ENCODE measurements at places on chromosomes 7 and 10.

DNA sequence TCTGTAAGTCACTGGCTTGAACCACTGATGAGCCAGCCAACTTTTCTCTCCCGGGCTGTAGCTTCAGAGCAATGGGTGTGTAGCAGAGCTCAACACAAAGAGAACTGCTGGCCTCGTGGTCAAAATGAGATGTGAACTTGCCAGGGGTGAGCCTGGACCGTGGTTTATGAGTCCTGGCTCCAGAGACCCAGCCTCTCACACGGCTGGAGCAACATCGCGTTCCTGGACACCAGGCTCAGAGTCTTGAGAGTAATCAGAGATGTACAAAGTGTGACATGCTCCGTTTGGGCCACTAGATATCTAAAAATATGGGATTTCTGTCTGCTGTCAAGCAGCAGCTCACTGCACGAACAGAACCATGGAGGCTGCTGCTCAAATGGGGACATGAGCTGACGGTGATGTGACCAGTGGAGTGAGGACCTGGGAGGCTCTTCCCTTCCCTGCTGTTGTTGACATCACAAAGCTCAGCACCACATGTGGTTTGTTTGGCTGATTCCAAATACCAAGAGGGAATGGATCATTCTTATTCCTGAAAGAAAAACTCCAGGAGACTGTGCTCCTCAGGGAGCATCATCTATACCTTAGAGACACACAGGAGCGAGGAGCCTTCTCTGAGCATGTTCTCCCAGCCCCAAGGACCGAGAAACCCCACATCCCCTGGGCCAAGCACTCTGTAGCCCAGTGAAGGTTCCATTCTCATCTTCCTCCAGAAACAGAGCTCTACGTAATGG lies 9.2 kb upstream of the SVIL start:
- no peak for DNase-seq

DNA sequence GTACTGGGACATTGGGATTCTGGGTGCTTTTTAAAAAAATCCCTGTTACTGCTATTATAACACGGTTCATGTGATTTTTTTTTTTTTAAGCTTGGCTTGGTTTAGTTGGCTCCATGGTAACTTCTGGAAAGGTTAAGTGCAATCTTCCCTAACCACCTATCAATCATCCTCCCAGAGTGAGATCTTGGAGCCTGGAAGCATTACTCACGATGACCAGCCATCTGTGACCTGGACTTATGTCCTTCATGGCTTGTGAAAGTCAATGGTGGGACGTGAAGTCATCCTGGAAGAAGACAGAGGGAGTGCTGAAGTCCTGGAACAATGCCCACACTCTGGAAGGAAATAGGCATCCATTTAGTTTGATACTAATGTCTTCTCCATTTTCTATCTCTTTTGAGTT lies 135.5 kb upstream of the FRMD4A start:
- DNase-seq, result no peak

- DNase-seq, result no peak
Measured at GRCh38 chr10:79502561-79503309, 9.6 kb upstream of the EIF5AL1 start.

DNA sequence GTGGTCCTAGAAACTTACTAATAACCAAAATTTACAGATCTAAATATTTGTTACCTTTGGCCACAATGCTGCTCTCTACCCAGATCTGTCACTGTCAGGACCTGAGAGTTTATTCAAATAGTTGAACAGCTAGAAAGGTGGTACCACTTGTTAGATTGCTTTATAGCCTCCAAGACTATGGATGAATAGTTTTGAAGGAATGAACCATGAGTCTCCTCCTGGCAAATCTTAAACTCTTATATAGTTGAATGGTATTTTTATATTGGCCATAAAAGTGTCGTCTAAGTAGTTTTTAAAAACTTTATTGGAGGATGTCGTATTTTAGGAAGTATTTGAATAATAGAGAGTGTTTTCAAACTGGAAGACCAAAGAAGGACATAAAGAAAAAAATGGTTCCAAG lies 178.7 kb downstream of the AHR start:
- no peak for DNase-seq

DNA sequence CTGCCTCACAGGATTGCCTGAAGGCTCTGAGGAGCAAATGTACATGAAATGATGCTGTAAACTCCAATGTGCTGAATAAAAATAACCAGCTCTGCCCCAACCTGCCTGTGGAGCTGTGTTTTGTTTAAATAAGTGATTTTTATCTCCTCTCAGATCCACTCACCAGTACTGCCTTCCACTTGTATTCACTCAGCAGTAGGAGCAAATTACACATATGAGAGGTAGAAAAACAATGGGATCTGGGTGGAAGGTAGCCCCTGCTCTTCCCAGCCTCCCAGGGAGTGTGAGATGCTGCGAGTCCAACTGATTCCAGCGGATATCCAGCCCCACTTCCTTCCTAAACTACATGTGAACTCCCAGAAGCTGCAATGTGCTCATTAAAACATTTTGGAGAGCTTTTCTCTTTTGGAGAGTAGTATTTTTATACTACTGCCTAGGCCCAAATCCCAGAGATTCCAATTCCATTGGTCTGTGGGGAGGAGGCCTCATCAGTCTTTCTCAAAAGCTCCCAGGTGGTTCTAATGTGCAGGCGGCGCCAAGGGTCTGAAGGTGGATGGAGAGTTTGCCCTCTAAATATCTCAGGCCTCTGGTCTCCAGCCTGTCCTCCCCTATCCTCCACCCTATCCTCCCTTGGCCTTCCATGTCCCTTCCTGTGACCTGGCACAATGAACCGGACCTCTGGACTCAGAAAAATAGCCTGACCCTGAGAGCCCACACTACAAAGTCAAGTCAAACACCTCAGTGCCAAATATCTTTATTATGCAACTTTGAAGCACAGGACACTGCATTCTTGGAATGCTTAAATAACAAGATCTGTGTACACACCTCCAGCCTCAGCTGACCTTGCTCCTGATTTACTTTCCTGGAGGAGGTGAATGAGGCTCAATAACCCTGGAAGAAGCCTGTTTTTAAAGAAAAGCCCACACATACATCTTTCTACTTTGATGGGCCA lies 46.2 kb downstream of the CPVL start:
- no peak for DNase-seq

- DNase-seq, result no peak
Measured at GRCh38 chr10:56823849-56824248, 462.8 kb upstream of the ZWINT start.

DNA sequence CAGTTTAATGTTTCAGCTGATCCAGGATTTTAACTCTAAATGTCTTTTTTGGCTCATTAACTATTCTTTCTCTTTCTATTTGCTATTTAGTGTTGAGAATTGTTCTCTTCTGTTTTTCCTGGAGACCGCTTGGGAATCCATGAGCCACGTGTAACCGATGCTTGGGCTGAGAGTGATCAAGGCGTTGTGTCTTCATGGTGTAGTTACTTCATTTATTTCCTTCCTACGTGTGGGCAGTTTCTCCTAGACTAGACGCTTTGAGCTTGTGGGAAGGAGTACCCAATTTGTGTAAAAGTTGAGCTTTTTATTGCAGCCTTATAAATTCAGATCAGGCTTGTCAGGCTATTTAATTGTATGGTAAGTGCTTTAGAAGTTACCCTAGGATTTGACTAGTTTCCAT lies 2.9 kb downstream of the EIF3B start:
- DNase-seq, result no peak

GRCh38 chr10:32384171-32384570 lies 37.2 kb upstream of the EPC1 start:
- no peak for DNase-seq

DNA sequence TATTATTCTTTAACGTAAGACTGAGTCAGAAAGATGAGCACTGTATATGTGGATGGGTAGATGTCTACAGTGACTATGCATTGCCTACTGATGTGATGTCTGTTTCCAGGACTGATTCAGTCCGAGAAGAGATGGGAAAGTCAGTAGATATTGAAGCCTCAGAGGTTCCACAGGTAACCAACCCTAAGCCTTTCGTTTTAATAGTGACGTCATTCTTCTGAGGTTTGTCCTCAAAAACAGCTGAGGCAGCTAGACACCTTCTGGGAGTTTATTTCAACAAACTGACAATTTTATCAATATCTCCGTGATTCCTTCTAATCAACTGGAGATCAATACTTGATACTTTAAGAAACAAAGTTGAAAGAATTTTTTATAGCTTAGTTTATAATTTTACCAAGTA lies 171.6 kb downstream of the LHFPL3 start:
- no peak for DNase-seq

DNA sequence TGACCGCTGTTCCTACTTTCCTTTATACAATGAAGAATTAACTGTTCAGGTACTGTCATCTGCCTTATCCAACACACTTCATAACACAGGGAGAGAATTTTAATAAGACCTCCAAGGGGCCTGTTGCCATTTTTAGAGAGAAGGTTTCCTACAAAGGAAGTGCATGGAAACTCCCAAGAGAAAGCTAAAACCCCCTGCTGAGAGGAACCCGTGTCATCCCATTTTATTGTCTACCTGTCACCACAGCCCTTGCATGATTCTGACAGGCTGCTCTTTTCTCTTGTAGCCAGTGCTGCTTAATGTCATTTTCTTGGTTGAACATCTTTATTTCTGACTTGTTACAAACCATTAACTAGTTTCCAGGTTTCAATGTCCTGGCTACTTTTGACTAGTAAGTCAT lies 98.4 kb downstream of the SNX10 start:
- DNase-seq, result no peak

DNA sequence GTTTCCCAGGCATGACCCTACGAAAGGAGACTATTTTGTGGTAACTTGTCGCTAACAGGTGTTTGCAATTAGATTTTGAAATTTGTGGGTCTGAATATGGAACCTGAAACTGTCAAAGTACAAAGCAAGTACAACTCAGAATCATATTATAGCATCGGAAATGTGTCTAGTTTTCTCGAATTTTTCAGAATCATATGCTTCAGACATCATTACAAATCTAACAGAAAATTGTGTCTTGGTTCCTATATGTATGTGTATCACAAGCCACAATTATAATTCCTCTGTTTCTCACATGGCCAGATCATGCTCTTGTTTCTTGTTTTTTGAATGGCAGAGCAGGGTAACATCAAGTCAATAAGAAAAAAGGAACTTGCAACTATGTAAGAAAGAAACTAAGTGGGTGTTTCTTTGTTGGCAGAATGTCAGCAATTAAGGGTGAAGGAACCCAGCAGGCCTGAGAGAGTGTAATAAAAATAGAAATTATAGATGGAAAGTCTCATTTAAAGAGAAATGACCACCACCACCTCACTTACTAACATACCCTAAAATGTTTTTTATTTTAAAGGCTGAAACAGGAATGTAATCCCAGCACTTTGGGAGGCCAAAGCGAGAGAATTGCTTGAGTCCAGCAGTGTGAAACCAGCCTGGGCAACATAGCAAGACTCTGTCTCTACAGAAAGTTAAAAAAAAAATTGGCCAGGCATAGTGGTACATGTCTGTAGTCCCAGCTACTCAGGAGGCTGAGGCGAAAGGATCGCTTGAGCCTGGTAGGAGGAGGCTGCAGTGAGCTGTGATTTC lies 51.3 kb downstream of the PRTFDC1 start:
- no peak for DNase-seq

GRCh38 chr7:129006636-129007414 lies 48.1 kb downstream of the TNPO3 start:
- no peak for DNase-seq

- no peak for DNase-seq
Measured at GRCh38 chr10:91462423-91462822, 52.3 kb downstream of the HECTD2 start.

- DNase-seq, result no peak
Measured at GRCh38 chr7:29623973-29624372, 60.3 kb downstream of the PRR15 start.

DNA sequence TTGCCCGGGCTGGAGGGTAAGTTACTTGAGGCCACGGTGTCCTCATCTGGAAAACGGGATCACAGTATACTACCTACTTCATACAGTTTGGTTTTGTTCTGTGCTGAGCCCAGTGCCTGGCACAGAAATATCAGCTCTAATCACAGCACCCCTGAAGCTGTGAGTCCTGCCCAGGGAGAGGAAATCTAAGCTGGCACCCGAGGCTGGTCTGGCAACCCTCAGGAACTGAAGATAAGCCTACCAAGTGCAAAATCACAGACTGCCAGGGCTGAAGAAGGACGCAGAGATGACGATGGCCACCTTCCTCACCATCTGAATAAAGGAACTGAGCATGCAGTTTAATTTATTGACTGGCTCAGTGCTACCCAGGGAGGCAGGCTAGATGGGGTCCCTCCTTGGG lies 7.7 kb upstream of the TMEM120A start:
- no peak for DNase-seq

GRCh38 chr7:36037121-36037662 lies 115.9 kb upstream of the EEPD1 start:
- no peak for DNase-seq

- DNase-seq, result no peak
Measured at GRCh38 chr7:19117870-19118608, 603 bp upstream of the TWIST1 start.

- DNase-seq, result no peak
Measured at GRCh38 chr10:4686644-4686996, 139.4 kb upstream of the AKR1E2 start.

DNA sequence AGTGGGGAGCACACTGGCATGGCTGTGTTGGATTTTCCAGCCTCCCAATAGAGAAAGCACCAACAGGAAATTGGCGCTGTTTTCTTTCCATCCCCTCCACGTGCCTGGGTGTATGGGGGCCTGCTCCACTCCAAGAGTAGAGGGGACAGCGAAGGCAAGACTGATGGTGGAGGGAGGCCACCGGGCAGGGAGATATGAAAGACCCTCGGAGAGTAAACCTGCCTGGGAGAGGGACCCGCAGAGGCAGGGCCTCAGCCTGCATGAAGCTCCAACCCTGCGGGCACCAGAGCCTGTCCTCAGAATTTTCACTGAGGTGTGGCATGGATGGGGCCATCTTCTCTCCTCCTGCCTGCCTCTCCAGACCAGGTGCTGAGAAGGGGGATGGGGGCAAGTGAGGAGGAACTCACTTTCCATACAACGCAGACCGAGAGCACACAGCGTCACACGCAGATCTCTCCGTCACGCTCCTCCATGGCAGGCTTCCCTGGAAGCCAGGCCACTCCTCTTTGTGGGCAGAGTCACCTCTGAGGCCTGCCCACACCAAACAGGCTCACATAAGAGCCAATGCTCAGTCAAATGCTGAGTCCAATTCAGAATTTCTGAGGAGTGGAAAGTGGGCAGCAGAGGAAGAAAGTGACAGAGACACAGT lies 18.8 kb downstream of the ANXA11 start:
- no peak for DNase-seq

DNA sequence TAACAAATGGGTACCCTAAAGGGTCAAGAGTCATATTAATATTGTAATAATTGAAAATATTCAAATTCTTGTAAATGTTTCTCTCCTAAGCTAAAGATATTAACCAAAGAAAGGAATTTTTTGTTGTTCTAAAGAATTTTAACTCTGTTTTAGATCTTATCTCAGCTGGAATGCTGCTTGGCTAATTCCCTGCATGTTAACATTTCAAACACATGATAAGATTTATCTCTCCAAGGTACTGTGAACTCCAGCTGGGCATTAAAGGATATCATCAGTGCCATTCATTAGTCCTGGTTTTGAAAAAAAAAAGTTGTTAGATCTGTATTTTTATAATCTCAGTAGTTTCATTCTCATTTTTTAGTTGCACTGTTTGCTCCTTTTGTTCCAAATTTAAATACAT lies 76.9 kb downstream of the MAPK8 start:
- DNase-seq, result no peak

GRCh38 chr7:90709501-90710465 lies 113.7 kb downstream of the CDK14 start:
- no peak for DNase-seq
